Stimulated activated CD8-positive, alpha-beta memory T cell treated with anti-CD3 and anti-CD28 coated beads, Interleukin-15, amount 100 ng/mL, for 4 hours (primary cell): ENCODE measurements at places on chromosomes 12 and 14.

GRCh38 chr12:989751-990660, 1.0 kb upstream of the ERC1 start:
- DNase-seq = no peak

GRCh38 chr12:22100958-22101748, 55.1 kb downstream of the CMAS start:
- peak; percentile 18 for DNase-seq

DNA sequence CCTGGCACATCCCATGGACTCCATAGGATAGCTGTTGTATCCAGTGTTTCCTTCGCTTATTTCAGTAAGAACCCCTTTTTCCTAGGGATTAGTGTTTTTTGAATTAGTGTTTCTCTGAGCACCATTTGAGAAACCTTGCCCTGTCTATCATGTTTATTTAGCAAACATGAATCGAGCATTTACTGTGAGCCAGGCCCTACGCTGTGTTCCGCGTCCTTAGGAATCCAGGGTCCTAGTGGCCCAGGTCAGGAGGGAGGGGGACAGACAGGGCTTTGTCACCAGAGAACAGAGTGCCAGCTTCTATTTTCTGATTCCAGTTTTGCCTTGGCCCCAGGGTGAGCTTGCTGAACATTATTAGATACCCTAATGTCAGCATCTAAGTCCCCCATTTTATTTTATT, 2.5 kb downstream of the TEAD4 start:
- no peak for DNase-seq

DNA sequence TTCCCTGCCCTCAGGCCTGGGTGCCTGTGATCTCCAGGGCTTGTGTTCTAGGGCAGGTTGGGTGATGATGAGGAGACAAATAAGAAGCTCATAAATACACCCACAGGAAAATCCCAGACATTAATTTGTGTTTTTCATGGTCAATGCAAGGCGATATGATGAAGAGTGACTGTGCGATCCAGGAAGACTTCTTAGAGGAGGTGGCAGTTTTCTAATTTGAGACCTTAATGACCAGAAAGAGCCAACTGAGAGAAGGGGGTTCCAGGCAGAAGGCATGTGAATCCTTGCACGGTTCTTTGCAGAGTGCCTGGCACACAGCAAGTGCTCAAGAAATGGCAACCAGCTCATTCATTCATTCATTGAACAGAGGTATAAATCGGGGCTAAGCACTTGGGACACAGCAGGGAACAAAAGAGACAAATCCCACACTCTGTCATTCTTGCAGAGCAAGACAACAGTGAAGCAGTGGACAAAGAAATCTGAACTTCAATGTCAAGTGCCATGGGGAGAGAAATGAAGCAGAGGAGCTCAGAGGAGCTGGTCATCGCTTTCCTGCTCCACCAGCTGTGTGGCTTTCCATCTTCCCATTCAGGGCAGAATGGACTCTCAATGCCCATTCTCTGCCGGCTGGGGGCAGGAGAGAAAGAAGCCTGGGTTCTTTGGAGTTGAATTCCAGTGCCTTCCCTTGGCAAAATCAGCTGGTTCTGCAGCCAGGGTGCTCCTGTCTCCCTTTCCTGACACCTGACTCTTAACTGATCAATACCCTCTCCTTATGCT, 128.3 kb downstream of the AACS start:
- no peak for DNase-seq

GRCh38 chr12:92757597-92758121, 54.9 kb downstream of the PLEKHG7 start:
- no peak for DNase-seq

- DNase-seq = no peak
Measured at GRCh38 chr12:66025477-66025876, 105.1 kb downstream of the LLPH start.

GRCh38 chr14:83467811-83468210, 1934.2 kb upstream of the SEL1L start:
- DNase-seq = no peak

DNA sequence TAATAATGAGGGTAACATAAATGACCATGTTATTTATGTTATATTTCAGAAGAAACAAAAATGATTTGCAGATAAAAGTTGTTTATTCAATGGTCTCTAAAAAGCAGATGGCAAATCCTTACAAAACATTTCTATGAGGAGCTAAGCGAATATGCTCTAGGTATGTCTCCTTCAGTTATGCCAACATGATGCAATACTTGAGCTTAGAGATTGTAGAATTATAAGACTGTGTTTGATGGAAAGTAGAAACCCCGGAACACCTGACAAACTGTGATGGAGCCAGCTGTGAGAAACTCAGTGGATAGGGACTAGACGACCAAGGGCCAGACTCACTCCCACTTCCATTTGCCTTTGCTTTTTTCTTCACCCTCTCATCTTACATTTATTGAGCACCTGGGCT, 17.8 kb upstream of the NR1H4 start:
- no peak for DNase-seq

GRCh38 chr12:9034095-9034494, 44.7 kb downstream of the KLRG1 start:
- DNase-seq = no peak

GRCh38 chr14:70032447-70032846, 153.2 kb downstream of the SMOC1 start:
- DNase-seq = no peak

GRCh38 chr14:33999771-34000291, 49.0 kb upstream of the EGLN3 start:
- DNase-seq = no peak

- no peak for DNase-seq
Measured at GRCh38 chr12:12138203-12139154, 67.7 kb downstream of the BCL2L14 start.

DNA sequence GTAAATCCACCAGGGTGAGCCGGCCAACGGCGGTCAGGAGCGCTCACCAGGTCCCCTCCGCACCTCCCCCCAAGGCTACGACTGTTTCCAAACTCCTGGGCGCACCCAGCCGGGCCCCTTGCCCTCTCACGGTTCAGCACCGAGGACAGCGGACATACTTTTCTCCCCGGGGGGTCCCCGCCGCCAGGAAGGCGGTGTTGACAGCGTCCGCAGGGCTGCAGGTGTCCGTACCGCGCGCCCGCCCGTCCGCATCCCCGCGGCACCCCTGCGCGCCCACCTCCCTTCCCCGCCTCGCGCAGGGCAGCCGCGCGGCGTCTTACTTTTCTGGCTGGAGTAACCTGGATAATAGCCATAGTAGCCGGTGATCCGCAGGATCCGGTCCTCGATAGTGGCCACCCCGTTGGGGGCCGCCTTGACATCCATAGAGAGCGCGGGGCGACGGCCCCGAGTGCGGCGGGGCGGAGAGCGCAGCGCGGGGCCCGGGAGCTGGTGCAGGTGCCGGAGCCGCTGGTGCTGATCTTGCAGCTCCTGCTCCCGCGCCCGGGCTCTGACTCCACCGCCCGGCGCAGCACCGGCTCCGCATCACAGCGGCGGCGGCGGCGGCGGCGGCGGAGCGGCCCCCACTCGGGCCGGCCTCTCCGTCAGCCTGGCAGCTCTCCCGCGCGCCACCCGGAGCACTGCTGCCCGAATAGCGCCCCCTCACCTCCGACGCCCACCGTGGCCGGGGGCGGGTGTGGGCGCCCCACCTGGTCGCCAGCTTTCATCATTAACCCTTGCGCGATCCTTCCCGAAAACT, at the start of gene SLC35F4:
Gene SLC35F4 (minus strand): TSS at position 690 of the 796 bp plus-strand sequence.
- DNase-seq = no peak

GRCh38 chr12:5987573-5987972, 42.5 kb upstream of the ANO2 start:
- no peak for DNase-seq

DNA sequence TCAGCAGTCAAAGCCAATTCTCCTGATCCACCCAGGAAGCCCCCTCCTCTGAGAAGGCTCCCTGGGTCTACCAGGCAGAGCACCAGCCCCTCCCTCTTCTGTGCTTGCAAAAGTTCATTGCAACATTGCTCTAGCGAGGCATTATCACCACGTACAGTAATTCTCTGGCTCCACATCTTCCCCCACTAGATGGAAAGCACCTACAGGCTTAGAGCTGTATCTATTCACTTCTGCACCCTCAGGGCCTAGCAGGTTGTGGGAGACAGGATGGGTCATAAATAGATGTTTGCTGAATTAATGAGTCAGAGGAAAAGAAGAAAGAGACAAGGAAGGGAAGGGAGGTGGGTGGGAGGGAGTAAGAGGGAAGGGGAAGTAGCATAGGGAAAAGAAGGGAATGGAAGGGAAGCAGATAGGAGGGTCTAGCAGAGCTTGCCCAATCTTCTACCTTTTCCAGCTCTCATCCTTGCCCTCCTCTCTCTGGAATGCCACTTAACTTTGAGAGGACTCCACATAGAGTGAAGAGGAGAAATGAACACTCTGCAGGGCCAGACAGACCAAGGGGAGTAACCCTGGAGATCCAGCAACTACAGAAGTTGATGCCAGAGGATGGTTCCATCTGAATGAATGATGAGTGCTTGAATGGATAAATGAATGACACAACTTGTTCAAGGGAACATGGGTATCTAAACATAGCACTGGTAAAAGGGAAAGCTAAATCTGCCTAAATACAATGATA, 42.0 kb upstream of the NT5DC3 start:
- no peak for DNase-seq

DNA sequence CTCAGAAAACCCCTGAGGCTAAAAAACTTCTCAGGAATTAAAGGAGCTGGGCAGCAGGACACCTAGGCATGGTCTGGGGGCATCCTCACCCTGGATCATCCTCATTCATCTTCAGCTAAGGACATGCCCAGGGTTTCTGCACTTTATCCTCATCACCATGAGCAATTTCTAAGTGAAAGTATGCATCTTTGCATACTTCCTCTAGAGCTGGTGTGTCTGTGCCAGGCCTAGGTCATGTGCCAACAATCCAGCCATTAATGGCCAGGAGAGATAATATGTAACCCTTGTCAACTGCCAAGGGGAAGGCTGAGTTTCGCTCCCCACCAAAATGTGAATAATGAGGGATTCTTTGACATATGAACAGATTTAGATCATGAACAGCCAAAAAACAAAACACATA, 160.5 kb downstream of the KITLG start:
- DNase-seq = no peak

GRCh38 chr14:99838639-99839134, 45.5 kb downstream of the EML1 start:
- DNase-seq = no peak

DNA sequence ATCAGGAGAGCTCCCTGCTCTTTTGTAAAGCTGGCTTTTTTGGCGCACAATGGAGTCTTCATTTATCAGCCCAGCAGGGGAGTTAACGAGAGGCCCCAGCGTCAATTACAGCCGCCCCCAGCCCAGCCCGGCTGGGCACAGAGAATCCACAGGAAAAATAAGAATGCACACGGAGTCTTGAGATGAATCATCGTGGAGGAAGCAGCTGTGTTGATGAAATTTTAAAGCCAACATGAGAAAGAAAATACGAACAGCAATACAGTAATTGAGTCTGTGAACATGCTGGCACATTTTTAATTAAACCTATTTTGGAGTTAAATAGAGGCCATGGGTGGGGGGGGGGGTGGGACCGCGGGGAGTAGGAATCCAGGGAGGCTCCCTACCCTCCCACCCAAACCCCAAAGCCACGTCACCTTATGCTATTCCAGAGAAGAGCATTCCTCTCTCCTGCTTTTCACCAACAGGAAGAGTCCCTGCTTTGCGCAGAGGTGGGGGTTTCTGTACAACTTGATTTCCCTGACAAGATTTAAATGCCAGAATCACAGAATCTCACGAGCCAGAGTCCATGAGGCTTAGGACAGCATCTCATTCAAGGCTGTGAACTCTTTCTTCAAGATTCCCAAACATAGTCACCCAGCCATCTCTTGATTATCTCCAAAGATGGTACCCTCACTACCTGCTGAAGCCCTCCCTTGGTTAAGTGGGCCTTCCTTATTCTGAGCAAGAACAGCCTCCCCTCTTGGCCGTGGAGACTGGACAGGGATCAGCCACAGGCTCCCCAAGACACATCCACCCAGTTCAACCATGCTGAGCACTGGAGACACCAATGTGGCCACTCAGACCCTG, 50.3 kb downstream of the CCNK start:
- DNase-seq = no peak

DNA sequence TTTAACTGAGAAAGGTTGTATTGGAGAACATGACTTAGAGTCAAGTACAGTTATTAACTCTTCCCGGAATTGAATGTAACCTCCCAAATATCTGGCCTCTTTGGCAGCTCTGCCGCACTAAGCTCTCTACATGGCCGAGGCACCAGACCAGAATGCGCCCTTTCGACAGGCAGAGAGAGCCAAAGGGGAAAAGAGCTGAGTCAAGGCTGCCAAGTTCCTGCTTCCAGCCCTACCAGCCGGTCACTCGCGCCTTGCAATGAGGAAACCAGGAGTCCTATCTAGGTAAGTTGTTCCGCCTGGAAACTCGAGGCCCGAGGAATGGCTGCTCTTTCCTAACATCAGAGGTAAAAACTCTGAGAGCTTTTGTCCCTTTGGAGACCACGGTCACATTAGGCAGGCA, 172.2 kb downstream of the BRMS1L start:
- DNase-seq = no peak

GRCh38 chr14:97726676-97727075, 929.5 kb downstream of the VRK1 start:
- DNase-seq = no peak

GRCh38 chr14:91872517-91873470, 5.5 kb upstream of the TC2N start:
- no peak for DNase-seq

DNA sequence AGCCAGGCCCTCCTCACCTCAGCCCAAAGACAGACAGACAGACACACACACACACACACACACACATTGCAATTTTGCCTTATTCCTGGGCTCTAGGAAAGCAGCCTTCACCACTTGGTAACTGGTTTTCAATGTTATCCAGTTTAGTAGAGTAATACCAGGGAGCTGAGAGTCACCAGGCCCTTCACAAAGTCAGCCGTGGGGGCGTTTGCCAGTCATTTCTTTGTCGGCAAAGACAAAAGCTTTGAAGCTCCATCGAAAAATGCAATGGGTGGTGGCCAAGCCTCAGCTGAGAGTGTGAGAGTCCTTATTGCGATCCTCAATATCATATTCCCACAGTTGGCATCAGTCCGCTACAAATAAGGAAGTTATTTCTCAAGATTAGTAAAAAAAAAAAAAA, 8.1 kb upstream of the KCNA5 start:
- DNase-seq = no peak

DNA sequence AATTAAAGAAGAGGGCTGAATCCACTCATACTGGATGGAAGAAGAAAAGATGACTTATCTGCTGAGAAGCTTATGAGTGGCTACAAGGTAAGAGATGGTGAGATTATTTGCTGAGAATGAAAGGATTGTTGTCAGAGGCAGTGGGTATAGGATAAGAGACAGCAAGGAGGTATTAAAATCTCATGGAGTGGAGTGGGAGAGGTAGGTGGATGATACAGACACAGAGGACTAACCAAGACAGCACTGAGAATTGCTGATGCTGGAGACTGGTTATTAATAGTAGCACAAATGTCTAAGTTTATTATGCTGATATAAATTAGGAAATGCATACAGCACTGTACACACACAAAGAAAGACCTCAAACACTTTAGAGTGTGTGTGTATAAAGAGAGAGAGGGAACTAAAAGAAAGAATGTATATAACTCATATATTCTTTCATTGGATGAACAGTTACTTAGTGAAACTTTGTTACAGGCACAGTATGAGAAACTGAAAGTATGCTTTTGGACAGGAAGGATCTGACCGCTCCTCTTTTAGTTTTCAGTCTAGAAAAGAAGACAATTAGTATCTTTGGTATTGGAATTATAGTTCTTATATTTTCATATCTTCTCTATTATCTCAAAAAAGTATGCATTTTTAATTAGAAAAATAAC, 543.1 kb downstream of the LRFN5 start:
- no peak for DNase-seq
